ENCODE measurements at places on chromosomes 5 and 9. TPM values are rescaled to one million over a fixed set of nuclear protein-coding genes. Genes with fewer than 3 reads are reported as not detected.

C8G gene
- 0.76 TPM for total RNA-seq

CAMK2A gene
- total RNA-seq: not detected

DNA sequence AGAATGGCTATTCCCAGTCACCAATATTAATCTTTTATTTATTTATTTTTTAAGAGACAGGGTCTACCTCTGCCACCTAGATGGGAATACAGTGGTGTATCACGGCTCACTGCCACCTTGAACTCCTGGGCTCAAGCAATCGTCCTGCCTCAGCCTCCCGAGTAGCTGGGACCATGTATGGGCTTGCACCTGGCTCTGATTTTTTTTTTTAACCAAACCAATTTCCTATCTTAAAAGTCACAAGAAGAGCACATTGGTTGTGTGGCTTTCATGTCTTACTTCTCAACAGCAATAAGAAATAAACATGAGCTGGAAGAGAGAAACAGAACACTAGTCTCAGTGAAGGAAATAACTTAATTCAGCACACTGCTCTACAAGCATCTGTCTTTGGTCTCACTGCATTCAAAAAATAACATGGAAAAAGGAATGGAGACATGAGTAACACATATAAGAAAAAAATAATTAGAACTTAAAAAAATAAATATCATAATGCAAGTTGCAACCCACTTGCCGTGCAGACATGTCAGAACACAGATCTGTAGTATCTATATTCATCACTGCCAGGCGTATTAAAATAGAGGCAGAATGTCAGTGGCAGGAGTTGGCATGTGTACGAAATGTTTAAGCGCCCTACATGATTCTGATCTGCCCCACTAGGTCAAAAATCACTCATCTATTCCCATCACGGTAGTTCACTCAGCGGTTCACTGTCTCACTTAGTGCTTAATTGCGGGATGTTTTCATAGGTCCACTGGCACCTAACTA is 66.4 kb downstream of the EFNA5 start:
- DNase-seq: no peak

GRCh38 chr9:138075961-138076649 is 198.5 kb downstream of the CACNA1B start:
- DNase-seq: no peak

DNA sequence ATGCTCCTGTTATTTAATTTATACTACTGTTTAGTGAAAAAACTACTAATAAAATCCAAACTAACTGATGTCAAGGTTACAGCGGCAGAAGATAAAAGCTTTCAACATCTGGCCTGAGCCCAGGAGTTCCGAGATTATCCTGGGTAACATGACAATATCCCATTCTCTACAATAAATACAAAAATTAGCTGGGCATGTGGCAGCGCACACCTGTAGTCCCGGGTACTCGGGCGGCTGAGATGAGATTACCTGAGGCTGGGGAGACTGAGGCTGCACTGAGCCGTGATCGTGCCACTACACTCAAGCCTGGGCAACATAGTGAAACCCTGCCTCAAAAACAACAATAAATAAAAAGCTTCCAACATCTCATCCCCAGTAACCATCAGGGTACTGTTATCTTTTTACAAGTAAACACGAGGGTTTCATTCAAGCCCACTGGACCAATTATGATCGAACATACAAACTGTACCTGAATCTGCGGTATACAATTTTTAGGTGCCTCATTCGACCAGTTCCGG is 1.3 kb downstream of the RPL37 start:
- no peak for DNase-seq

- DNase-seq: no peak
These were observed 81.2 kb upstream of the CCDC112 start for GRCh38 chr5:115377468-115378217.

DNA sequence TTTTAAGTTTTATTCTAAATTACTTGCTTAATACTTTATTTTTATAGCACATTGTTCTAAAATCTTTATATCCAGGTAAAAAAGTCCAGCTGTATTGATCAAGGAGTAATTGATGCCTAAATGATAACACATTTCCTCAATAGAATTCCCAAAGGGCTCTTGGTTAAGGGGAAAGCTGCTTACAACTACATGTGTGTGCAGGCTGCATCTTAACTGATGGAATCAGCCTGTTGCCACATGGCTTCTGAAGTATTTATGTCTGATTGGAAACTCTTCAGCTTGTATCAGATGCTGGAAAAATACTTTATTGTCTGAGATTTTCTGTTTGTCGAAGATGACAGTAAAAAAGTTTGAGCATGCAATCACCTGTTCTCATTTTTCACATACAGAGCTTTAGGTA is 182.6 kb downstream of the FBXL7 start:
- no peak for DNase-seq

DNA sequence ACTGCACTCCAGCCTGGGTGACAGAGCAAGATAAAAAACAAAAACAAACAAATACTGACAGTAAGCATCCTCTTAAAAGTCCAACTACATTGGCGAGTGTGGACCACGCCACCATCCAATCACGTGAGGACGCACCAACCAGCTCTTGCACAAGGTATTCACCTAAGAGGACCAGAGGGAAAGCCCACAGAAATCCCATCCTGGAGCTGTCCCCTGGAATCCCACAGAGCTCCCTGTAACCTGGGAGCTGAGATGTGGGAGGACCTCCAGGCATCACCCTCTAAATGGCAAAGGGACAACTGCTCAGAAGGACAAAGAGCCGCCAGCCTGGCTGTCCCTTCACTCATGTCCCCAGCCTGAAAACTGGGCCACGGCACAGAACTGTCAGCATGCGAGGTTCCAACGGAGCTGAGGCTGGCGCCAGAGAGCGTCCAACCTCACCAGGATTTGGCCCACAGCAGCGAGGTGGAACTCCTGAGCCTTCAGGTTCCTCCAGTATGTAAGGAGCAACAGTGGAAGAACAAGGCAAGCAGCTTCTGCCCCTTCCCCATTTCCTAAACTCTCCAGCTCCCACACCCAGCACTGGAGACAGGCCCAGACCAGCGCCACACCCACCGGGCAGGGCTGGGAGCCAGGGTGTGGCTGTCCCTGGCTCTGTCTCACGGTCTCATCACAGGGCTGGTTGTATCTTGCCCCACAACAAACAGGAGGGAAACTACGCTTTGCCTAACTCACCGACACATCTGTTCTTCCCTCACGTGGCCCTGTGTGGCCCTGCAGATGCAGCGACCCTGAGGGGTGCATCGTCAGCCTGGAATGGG is 15.2 kb downstream of the IPPK start:
- no peak for DNase-seq

All from activated T-helper 2 cell treated with anti-CD3 and anti-CD28 coated beads, Interferon-gamma antibody, Interleukin-2, Interleukin-4, amounts not matched to agents 10 μg/mL and 5 μg/mL and 100 μg/mL, durations not matched to agents 14 hours and 24 hours and 36 hours (primary cell).